ENCODE measurements at places on chromosomes 1 and 21. TPM values are rescaled to one million over a fixed set of nuclear protein-coding genes. Genes with fewer than 3 reads are reported as not detected.

The PTCH2 gene
- 4.7 TPM for polyA plus RNA-seq

DNA sequence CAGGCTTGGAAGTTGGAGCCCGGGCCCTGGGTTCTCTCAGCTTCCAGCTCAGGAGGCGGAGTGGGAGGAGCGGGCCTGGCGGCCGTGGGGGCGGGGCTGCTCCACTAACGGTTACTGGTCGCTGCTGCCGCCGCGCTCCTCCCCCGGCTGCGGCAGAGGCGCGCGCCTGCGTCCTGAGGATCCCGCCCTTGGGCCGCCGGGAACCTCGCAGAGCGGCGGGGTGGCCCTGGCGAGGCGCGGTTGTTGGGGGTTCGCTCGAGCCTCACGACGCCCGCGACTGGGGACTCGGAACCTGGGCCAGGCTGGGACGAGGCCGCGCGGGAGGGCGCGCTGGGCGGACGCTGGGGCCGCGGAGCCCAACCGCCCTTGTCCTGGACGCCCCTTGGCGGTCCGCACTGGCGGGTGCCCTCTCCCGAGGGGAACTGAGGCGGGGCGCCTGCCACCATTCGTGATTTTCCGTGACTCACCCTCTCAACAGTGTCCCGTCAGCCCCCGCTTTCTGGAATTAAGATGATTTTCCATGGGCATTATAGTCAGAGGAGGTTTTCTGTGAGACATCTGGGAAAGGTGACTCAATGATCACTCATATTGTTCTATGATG is 34.1 kb downstream of the OR2G3 start:
- DNase-seq, result no peak

- DNase-seq, result no peak
Observed at GRCh38 chr1:163050496-163050895, 18.7 kb upstream of the RGS4 start.

The C1orf210 gene
- polyA plus RNA-seq, result 30.3 TPM

DNA sequence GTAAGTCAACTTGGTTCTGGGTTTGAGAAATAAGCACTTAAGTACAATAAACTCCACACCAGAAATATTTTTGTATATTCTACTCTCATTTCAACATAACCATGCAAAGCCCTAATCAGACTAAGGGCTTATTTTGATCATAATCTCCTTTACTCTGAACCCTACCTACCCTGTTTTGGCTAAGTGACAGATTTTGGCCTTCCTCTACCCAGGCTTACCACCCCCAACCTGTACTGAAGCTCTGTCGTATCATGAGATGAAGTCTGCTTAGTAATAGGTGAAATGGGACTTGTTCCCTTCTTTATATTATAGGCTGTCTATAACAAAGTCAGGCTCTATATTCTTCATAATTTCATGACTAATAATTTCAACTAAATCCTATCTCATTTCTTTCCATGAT is 135.5 kb downstream of the RERE start:
- no peak for DNase-seq

The TMOD4 gene
- polyA plus RNA-seq, result 0.87 TPM

DNA sequence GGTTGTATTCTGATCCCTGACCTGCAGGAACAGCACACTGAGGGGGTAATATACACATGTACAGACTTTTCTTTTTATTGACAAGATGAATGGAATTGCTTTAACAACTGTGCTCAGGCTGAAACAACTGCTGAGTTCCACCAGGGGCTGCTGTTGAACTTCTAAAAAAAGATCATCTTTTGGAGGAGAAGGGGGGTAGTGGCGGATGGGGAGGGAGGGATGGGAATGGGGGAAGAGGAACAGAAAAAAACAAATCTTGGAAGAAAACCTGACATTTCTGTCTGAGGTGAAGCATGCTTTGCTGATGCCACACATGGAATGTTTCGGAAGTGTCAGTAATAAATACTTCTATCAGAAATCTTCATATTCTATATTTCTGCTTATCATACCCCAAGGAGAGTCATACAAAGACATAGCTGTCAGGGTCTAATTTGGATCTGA is 75.0 kb downstream of the RWDD3 start:
- DNase-seq, result no peak

DNA sequence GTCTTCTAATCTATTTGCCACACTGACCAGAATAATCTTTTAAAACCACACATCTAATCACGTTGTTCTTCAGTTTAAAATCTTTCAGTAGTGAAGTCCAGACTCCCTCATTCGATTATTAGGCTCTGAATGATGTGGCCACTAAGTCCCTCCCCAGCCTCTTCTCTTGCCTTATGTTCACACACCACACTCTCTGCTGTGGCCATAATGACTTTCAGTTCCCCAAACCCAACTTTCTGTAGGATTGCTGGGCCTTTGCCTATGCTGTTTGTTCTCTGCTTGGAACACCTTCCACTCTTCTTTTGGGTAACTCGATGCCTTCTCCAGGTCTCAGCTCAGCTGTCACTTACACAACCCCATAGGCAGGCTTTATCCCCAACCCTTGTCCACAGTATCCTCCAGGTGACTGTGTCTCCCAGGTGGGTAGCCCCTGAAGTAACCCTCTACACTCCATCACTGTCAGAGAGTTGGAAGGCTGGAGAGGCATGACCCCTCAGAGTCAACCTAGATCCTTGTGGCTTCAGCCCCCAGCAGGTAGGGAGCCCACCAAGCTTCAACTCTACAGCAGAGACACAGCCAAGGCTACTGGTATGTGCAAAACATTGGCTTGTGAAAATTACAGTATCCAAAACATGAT is 8.4 kb upstream of the SLC37A1 start:
- no peak for DNase-seq

DNA sequence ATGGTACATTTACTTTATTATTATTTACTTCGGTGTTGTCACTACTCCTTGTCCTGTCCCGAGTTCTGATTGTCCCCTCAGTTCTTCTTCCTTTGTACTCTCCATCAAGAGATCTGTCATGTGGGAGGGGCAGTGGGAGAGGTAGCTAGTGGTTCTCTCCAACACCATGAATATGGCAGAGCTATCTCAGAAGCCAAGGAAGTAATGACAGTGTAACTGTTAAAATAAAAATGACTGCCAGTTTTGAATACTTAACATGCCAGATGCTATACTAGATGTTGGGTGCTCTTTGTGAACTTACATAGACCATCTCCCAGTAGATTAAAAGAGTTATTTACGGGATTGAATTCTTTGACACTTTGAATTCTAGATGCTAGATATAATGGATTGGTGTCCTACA is 28.6 kb downstream of the IVNS1ABP start:
- no peak for DNase-seq
